ENCODE measurements at places on chromosomes 16 and 17.

GRCh38 chr17:42617956-42618431 is 8.5 kb downstream of the TUBG1 start:
- no peak for DNase-seq

DNA sequence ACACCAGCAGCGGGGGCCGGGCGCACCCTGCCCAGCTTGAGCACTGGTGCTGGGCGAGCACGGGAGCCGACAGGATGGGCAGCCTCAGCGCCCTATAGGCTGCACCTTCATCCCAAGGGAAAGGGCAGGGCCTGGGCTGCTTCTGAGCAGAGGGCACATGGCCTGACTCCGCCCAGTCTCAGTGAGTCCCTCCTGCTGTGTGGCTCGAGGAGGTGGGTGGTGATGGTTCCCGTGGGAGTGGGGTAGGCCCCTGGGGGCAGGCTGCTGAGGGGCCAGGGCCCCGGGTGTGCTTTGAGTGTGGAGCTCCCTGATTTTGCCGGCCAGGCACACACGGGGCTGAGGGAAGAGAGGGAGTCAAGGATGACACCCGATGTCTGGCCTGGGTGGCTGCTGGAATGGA is 37.9 kb downstream of the TSC2 start:
- DNase-seq, result no peak

GRCh38 chr17:6496640-6497441 is 52.6 kb downstream of the PIMREG start:
- no peak for DNase-seq

- no peak for DNase-seq
These were observed 139.6 kb upstream of the NOL11 start for GRCh38 chr17:67578142-67578457.

- no peak for DNase-seq
These were observed 14.0 kb upstream of the KRT222 start for GRCh38 chr17:40678902-40679522.

DNA sequence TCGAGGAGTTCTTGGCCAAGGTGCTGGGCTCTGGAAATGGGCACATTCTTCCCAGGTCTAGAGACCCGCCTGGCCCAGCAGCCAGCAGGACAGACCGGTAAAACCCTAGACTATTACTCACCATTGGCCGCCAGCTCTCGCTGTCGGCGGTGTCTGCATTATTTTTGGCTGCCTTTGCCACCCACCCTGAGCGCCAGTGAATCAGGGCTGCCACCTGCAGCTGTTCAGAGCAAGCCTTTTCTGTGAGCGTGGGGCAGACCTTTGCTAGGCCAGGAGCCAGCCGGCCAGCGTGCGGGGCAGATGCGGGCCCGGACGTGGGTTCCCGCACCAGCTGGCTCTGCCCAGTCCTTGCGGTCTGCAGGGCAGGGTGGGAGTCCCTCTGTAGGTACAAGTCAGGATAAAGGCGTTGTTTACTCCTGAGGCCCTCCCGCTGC is 15.8 kb upstream of the CLEC18A start:
- DNase-seq, result no peak

DNA sequence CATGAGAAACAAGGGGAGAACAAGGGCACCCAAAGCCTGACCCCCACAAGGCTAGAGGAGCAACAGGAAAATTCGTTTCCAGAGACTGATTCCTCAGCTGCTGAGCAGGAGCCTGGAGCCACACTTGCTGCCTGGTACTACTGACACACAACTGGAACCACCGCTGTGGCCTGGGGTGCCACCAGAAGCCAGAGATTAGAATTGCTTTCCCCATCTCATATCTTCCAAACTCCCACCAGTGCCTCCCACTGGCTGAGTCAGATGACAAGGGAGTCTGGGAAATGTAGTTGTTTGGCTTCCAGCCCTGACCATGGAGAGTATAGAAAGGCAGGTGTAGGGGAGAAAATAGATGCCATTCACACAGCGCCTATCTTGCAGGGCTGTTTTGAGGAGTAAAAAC is 4.1 kb upstream of the TMEM11 start:
- peak; percentile 56 for DNase-seq

DNA sequence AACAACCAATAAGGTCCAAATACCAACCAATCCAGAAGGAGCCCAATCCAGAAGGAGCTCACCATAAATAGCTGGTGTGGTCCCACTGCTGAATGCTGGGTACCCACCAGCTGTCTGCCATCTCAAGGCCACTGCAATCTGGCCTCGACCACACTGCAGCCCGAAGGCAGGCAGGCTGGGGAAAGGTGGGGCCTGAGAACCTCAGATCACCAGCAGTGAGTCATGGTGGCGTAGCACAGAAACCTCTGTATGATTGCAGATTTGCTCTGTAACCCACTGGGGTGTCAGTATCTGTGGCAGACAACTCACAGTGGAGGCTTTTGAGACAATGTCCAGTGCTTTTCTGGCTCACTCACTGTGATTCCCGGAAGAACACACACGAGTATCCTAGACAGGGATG is 14.7 kb upstream of the CMTR2 start:
- no peak for DNase-seq

GRCh38 chr17:70295329-70295728 is 126.0 kb downstream of the KCNJ2 start:
- no peak for DNase-seq

DNA sequence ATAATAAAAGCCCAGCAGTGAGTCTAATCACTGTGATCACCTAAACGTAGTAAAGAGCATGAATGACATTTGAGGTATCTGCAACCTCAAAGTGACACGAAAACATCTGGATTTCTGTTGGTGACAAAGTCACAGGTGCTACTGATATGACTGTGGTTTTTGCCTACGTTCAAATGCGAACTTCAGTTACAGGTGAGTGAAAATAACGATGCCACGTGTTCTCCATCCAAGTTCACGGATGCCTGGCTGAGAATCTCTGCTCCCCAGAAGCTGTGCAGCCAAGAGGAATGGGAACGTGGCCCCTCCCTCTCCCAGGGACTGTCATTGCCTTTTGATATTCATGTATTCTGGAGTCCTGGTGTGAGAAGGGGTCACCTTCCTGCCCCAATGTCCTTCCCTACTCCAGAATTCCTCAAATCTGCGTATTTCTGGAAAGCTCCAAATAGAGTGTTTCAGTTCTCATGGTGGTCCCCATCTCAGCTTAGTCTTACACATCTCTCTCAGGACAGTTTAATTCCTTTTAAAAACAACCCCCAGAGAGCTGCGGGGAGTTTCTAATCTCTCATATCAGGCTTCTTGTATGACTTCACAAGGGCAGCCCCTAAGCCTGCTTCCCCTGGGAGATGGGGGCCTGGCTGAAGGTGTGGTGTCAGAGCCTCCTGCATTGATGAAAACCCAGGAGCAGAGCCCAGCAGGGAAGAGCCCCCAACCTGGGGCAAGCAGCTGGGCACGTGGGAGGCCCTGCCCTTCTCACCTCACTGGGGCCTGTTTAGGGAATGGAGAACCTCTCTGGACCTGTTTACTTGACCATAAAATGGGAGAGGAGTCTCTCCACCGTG is 25.8 kb downstream of the PIK3R5 start:
- no peak for DNase-seq

GRCh38 chr17:38585056-38585917 is 20.5 kb downstream of the SRCIN1 start:
- no peak for DNase-seq

- no peak for DNase-seq
These were observed 8.1 kb downstream of the TMEM97 start for GRCh38 chr17:28327031-28327607.

DNA sequence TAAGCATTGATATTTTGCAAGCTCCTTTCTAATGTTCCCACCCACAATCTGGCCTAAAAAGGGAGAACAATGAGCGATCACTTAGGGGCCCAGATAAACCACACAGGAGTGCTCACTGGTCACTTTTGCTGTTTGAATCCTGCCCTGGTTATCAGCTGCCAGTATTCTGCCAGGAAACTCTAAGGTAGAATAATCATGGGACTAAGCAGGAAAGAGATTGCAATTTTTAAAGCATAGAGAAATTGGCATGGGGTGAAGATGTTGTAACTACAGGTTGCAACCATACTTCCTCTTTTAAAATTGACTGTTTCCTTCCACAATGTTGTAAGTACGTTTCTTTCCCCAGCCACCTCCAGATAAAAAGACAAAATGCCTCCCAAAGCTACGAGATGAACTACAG is 251.2 kb upstream of the CDH11 start:
- no peak for DNase-seq

DNA sequence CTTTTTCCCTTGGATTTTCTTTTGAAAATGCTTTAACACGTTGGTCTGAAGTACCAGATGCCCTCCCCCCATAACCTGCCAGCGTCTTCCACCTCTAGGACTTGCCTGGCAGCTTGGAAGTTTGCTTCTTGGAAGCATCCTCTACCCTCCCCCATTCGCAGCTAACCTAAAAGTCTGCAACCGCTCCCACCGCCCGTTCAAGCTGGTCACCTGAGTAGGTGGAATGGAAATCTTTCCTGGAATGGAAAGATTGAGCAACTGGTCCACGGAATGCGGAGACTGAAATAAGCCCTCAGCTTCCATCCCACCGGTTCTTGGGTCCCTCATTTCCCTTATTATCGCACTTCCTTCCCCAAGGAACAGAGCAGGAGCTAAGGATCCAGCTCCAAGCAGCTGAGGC is 31.4 kb downstream of the HS3ST3B1 start:
- no peak for DNase-seq

DNA sequence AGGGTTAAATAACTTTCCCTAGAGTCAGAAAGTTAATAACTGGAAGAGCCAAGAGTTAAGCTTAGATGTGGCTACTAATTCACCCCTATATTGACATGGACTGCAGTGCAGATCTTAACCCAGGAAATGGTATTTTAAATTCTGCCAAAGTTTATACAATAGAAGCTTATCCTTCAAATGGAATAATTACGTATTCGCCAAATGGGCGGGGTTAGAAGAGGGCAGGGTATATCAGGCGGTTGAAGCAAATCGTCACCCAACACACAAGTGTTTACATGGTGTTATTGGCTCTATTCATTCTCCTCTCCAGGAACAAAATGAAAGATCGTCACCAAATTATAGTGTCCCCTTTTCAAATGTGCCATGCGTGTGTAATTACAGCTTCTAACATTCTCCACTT is 182.7 kb downstream of the PRKCB start:
- no peak for DNase-seq

- DNase-seq, result no peak
These were observed 536.9 kb downstream of the TMEM114 start for GRCh38 chr16:8053437-8053836.

DNA sequence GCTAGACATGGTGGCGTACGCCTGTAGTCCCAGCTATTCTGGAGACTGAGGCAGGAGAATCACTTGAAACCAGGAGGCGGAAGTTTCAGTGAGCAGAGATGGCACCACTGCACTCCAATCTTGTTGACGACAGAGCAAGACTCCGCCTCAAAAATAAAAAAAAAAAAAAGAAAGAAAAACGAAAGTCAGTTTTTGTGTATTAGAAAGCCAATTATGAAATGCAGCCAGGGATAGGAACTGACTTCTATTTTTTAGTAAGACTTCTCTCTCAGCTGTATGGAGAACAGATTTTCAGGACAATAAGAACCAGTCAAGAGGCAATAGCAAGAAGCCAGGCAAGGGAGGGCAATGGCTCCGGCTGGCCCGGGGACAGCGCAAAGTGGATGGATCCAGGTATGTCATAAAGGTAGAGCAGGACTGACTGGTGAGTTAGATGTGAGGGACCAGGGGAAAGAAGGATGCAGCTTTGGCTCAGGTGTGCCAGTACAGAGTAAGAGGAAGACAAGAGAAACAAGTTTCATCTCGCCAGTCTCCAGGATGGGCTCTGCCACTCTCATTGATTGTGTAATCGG is 12.5 kb upstream of the CCL1 start:
- no peak for DNase-seq

DNA sequence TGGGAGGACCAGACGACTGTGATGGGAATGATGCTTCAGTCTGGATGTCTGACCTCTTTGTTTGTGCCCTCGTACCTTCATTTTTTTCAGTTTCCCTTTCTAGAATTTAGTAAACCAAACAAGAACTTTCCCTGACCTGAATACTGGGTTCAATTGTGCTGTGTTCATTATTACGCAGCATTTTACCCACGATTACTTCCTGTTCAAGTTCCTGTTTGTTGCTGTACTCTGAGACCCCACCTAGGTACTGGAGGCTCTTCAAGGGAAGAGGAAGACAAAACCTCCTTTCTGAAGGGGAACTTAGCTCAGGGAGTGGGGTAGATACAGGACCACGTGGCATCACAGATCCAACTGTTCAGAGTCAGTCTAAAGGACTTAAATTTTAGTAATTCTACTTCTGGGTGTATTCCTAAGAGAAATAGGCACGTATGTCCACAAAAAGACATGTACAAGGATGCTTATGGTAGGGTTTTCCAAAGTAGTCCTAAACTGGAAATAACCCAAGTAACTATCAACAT is 9.2 kb upstream of the PRKCB start:
- DNase-seq, result no peak

- no peak for DNase-seq
These were observed 9.8 kb downstream of the UNC13D start for GRCh38 chr17:75834279-75834920.

- no peak for DNase-seq
These were observed 6.9 kb downstream of the KRT24 start for GRCh38 chr17:40696651-40697072.

DNA sequence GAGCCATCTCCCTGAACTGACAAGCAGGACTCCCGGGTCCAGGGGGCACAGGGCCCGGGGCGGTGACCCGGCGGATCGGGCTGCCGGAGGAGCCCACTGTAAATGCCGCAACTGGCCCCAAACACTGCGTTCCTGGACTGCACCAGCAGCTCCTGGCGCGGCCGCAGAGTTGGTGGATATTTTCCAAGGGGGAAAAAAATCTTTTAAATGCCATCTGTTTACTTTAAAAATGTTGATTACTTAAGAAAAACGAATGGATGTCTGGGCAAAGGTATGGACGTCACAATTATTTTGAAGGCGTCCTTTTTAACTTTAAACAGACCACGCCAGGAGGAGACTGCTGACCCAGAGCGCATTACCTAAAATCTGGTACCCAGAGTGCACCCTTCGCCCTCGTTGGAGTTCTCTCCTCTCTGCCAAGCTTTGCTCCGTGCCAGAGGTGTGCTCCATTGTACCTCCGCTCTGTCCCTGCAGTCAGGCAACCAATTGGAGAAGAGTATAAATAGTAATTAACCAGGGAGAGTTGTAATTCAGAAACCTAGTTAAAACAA is 3.4 kb downstream of the HS3ST3B1 start:
- no peak for DNase-seq

DNA sequence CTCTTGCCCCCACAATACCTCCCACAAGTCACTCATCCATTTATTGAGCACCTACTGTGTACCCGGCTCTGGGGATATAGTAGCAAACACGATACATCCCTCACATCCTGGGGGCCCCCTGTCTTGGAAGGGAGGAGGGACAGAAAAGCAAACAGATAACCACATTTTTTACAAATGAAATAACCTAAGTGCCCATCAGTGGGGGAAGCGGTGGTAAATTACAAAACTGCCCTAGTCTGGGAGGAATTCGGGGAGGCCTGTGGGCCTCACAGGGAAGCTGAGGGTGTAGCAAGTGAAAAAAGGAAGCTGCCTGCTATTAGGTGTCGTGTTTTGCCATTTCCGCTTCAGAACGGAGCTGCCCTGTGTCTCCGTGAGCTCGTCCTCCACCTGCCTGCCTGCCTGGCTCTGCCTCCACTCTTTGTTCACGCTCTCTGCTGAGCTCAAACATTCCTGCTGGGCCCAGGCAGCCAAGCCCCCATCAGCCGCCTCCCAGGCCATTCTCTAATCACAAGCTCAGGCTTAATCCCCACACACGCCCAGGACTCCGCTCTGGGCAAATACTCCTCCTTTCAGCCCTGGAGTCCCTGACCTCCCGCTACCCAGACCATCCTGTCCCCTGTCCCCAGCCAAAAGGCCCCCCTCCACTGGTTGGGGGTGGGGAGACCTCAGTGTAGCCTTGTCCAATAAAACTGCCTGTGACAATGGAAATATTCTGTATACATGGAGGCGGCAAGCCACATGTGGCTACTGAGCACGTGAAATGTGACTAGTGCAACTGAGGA is 10.2 kb upstream of the SEC14L5 start:
- no peak for DNase-seq

- DNase-seq, result no peak
These were observed 14.0 kb downstream of the NAGPA start for GRCh38 chr16:5019775-5020174.

Measured in 8988T (cell line).